ENCODE measurements at places on chromosomes 2 and 18.

- no peak for DNase-seq
These were observed 168.7 kb upstream of the HDAC4 start for GRCh38 chr2:239569401-239570090.

DNA sequence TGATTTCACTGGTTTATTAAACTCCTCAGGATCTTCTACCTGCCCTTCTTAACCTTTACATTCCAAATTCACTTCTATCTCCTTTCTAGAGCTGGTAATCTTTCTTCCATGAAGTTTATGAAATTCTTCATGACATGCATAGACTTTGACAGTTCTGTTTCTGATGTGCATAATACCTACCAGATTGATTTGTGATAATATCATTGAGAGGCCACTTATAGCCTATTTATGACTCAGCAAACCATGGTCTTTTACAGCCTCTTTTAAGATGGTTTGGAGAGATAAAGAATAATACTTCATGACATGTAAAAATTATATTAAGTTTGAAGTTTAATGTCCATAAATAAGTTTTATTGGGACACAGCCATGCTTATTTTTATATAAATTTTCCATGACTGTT is 14.0 kb downstream of the SCN2A start:
- DNase-seq = no peak

- no peak for DNase-seq
These were observed 472.0 kb downstream of the DCDC2C start for GRCh38 chr2:4175343-4175742.

DNA sequence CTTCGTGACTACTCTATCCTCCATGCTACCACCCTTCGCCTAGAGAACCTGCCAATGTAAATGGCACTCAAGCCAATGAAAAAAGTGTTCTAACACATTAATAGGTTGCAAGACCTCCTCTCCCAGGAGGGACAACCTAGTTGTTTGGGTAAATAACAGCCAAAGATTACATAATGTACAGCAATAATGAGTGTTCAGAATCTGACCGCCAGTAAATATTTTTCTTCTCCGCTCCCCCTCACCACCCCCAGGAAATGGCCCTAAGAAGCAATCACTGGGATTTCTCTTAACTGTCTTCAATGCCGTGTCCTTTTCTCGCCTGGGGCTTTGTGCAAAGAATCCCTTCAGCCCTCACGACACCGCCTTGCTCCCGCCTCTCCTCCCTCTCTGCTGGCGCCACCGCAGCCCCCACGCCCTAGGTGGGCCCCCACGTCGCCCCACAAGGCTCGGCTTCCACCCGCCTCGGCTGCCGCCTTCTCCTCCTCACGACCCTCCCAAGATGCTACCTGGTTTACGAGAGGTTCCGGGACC is 458 bp downstream of the HYCC2 start:
- no peak for DNase-seq

GRCh38 chr2:122927197-122927596 is 1097.9 kb upstream of the CNTNAP5 start:
- no peak for DNase-seq

GRCh38 chr2:96407919-96408550 is 72.5 kb downstream of the NCAPH start:
- no peak for DNase-seq

- DNase-seq = no peak
These were observed 42.9 kb upstream of the SNTG2 start for GRCh38 chr2:907706-908105.

DNA sequence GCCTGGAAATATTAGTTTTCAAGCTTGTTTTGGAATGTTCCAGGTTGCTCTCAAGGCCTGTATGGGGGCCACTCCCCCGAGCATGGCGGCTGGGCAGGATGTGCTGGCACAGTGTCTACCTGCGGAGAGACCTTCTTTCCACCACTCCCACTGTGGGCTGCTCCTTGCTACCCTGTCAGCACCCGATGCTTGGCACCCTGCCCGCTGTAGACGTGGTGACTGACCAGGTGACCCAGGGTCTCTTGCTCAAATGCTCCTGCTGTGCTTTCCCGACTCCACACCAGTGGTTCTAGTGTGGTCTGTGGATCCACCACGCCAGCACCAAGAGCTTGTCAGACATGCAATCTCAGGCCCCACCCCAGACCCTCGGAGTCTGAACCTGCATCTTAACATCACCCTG is 213.3 kb downstream of the SH3BP4 start:
- no peak for DNase-seq

GRCh38 chr2:162029287-162029901 is 44.6 kb downstream of the DPP4 start:
- DNase-seq = no peak

DNA sequence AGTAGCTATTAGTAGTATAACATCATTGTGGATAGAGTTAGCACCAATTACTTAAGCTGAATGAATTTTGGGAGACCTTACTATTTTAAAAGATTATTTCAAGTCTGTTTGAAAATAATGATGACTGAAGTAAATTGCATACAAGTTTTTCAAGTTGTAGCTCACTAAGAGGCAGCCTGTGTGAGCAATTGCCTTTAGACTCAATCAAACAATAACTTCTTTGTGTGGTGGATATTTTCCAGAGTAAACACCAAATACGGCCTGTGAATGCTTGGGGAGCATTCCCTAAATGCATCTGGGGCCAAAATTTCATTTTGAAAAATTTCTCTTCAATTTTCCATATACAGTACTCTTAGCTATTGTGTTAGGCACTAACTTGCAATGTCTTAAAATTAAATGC is 7.9 kb downstream of the SERPINB12 start:
- no peak for DNase-seq

DNA sequence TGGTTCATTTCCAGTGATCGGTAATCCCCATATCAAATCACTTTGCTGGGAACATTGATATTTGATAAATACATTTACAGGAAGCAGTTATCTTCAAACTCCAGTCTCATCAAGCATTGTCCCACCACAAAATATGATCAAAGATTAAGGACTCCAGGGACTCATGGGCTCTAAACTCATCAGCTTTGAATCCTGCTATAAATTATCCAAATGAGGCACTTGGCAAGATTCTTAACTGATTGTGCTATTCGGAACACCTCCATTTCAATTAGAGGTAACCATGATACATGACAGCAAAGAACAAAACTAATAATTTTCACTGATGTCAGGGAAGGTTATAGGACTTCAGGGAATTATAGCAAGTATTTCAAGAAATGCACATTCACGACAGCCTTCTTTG is 1088.1 kb upstream of the PIK3C3 start:
- no peak for DNase-seq

DNA sequence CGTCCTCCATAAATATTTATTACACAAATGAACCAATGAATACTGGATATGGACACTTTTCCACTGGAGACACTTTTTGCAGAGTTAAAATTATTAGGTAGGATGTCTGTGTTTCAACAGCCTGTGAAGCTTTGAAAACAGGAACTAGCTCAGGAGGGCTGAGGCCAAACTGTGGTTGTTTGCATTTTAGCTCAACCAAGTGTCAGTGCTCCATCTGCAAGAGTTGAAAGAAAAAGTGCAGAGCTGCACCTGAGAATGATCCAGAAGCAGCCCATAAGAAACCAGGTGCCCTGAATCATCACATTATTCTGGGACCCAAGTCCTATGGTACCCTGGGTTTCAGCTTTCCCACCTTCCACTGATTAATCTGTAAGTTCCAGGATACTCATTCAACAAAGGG is 180.4 kb downstream of the TRIB2 start:
- DNase-seq = no peak

- no peak for DNase-seq
These were observed 2.7 kb upstream of the SLC66A3 start for GRCh38 chr2:11152591-11152990.

GRCh38 chr2:190655570-190655969 is 6.7 kb downstream of the NAB1 start:
- no peak for DNase-seq

DNA sequence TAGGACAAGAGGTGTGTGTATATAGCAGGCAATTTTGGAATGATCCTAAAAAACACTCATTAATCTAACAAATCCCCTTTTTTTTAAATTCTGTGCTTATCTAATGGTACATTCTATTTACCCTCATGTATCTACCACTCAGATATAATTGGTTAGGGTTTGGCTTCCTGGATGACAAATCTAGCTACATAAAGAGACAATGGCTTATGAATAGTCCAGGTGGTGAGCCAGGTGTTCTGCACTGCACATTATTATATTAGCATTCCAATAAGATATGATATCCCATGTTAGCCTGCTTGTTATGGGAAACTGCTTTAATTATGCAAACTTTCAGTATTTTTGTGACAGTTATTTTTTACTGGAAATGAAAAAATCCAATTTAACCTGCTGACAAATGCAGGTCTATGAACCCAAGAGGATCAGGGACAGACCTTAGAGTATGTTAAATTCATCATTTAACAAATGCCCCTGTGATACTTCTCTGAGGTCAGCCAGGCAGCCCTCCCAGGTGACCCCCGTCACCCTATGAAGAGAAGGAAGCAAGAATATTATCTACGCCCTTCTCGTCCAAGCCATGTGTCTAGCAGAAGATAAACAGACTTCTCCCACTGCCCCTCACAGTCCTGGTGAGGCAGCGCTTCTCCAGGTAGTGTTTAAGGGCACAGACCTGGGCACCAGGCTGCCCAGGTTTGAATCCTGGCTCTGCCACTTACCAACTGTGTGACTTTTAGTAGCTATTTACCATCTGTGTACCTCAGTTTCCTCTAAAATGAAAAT is 83.0 kb downstream of the ADD2 start:
- no peak for DNase-seq

GRCh38 chr2:241892299-241893137 is 23.0 kb downstream of the RTP5 start:
- no peak for DNase-seq

DNA sequence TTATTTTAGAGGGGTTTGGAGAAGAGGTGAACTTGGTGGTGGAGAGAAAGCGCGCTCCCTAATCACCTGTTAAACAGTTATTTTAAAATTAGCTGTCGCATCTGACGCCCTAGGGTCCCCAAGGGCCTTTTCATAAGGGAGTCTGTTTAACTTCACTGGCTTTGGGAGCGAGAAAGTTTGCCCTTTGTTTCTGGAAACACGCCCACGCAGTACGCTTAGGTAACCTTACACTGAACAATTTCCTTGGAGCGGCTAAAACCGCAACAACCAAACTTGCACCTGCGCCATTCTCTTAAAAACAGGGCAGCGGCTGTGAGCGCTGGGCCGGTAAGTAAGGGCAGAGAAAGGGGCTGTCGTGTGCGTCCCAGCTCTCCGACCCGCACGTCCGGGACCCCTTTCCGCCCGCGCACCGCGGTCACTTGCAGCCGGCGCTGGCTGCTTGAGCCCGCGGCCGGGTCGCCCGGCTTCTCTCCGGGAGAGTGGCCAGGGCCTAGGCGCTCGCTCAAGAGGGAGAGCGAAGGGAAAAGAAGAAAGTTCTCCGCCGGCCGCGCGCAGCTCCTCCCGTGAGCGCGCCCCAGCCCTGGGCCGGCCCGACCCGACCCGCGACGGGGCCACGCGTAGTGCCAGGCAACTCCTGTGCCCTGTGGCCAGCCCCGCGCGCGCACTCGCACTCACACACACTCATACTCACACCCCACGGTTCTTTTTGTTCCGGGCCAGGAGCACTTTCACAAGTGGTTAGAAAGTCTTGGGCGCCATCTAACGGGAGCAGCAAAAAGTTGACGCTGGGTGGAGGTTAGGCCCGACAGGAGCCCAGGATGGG is 19.2 kb downstream of the POU3F3 start:
- DNase-seq = peak; percentile 38

DNA sequence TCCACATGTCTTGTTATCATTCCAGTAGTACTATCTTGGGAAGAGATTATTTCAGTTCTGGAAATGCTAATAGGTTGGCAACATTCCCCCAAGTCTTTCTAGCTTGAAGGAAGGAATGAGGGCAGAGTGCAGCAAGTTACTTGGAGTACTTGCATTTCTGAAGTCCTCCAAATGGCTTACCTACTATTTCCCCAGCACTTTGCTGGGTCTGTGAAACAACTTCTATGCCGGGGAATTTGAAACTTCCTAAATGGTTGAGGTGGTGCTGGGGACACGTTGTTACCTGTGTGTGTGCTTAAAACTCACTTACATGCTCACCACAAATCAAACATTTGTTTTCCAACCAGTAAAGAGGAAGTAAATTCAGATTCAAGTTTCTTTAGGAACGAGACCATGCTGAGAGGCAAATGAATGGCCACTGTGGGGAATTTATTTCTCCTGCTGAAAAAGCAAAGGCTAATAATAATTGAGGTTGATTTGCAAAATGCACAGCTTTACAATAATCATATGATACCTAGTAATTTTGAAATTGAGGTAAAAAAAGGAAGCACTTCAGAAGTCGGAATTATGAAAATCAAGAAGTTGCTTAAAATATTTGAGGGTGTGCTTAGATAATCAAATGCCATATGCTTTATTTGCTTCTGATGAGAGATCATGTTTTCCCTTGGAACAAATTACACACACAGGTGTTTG is 1167.7 kb upstream of the ZEB2 start:
- no peak for DNase-seq

DNA sequence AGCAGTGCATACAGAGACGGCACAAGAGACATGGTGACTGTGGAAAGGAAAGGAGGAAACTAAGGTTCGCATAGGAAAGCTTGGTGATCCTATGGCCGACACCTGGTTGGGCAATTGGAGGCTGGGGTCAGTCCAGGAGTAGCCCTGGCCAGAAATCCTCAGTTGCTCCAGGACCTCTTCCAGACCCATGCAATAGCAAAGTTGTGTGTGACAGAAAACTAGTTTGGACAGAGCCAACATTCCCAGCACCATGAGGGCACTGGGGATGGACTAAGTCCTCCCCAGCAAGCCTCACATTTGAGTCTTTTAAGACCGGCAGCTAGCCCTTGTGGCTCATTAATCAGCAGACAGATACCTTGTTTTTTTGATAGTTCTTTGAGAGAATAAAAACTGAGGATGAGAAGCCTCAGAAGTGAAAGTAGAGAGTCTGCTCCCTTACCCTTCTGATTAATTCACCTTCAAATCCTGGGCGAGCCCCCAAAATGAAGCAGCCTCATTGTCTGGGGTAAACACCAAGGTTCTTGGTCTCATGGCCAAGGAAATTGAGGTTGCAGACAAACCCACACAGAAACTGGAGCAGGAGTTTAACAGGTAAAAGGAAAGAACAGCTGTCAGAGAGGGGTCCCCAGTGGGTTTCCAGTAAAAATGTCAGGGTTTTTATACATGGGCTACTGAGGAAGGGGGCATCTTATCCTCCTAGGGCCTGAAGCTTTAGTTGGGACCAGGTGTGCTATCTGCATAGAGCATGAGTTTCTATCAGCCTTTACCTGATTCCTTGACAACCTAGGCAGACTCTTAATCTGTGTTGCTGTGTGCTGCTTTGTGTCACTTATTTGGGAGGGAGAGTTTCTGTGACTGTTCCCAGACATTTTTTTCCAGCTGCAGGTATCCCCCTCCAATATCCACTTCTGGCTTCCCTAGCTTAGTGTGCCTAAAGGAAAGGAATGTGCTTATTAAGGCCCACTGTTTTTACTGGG is 39.1 kb downstream of the STK17B start:
- DNase-seq = peak; percentile 23

DNA sequence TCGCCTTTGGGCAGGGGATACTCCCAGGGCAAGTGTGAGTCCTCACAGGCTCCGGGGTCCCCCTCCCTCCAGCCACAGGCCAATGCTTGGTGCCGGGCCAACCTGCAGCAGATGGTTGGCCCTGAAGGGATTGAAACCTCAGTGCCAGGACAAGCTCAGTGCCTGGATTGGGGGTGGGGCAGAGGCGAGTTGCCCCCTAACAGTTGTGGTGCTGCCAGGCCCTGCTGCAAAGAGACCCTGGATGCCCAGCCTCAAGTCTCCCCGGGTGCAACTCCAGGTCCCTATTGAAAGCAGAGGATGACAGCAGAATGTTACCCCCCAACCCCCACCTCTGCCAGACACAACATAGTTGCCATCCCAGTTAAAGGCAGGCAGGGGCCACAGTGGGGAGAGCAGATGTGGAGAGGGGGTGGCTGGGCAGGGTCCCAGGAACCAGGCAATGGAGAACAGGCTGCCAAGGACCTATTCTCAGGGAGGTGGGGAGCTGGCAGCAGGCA is 9.5 kb upstream of the RNF103 start:
- DNase-seq = no peak
